Fibroblast of skin of back (primary cell): ENCODE measurements at places on chromosomes 2 and 18.

- no peak for DNase-seq
Measured at GRCh38 chr2:33284287-33284686, 192.2 kb upstream of the RASGRP3 start.

DNA sequence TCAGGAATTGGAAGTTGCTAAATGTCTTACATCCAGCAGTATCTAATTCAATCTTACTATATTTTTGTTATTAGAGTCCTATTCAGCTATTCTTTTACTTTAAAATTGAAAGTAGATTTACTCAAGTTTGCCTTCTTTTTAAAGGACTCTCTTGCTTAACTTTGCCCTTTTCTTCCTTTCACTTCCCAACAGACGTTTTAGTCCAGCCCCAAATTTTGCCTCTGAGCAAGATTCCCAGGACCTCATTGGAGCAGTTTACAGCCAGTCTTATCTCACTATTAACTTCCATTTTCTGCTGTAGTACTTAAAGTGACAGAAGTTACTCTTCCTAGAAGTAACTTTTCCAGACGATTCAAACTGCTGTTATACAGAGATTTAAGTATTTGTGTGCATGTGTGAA is 1.7 kb upstream of the PRKD3 start:
- peak; percentile 77 for DNase-seq

DNA sequence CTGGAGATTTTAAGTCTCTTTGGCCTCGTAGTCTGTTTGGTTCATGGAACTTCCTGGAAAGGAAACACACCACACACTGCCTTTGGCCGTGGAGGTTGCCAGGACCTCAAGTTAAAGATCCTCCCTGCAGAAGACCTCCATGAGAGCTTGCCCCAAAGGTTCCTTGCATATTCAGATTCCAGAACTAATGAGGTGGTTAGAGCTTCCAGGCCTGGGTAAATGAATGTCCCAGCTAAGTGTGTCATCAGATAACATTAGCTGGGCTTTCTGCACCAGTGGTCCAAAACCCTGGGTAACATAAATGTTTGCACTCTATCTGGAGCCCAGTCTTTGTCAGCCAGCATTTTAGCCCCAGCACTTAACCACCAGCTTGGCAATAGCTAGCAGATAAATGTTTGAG is 122.1 kb upstream of the EML6 start:
- no peak for DNase-seq

DNA sequence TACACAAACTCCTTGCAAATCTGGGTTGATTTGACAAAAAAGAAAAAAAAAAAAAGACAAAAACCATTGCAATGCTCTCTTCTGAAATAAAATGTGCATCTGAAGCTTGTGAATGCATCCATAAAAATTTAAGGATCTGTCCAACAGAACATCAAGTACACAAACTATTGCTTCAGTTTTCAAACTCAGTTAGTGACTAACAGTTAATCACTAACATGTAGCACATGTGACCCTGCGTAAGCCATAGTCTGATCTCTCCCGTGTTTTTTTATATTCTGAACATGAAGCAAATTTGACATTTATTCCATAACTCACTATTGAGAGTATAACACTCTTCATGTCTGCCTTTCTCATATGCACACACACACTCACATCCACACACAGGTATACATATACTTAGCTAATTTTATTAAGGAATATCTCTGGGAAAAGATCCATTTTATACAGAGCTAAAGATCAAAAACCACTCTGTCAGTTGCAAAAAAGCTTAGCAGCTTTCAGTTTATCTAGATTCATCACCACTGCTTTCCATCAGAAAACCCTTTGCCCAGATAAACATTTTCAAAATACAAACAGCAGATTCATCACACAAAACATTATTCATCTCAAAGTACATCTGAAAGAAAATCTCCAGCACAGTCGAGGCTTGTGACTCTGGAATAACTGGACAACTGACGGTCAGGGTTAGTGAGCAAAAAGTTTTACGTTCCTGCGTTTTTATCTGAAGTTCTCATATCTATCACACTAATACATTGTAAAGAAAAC is 1000.4 kb upstream of the ACVR2A start:
- DNase-seq: no peak

DNA sequence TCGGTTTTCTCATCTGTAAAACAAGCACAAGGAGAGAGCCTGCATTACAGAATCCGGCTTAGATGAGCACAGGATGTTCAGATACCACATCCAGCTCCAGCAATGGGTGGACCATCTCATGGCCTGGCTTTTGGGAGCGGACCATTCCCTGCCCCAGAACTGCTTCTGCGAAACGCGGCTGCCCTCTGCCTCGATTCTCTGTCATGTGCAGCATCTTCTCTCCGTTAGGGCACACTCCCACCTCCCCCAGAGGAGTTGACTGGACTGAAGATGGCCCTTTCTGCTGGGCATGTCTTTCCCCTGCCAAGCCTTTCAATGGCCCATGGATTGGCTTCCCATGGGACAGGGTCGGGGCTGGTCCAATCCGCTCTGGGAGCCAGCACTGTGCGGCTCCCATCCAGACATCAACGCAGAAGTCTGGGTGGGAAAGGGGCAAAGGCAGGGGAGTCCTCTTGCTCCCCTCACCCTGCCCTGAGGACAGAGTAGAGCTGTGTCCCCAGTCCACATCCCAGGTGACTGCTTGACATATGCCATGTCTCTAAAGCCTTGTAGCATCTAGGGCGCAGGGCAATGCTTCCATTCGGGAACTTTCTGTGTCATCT is 14.3 kb upstream of the FAHD2A start:
- no peak for DNase-seq

DNA sequence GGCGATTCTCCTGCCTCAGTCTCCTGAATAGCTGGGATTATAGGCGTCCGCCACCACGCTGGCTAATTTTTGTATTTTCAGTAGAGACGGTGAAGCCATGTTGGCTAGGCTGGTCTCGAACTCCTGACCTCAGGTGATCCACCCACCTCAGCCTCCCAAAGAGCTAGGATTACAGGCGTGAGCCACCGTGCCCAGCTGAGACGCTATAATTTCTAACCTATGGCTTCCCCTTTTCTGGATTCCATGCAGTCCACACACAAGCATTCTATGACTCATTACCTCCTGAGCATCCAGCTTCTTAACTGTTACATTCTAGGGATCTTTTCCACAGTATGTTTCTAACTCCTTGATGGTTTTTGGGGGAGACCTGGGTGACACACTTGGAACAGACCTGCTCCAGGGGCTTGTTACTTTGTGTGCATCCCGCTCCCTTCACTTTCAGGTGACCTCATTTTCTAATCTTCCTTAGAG is 11.8 kb upstream of the KCMF1 start:
- DNase-seq: peak; percentile 87

DNA sequence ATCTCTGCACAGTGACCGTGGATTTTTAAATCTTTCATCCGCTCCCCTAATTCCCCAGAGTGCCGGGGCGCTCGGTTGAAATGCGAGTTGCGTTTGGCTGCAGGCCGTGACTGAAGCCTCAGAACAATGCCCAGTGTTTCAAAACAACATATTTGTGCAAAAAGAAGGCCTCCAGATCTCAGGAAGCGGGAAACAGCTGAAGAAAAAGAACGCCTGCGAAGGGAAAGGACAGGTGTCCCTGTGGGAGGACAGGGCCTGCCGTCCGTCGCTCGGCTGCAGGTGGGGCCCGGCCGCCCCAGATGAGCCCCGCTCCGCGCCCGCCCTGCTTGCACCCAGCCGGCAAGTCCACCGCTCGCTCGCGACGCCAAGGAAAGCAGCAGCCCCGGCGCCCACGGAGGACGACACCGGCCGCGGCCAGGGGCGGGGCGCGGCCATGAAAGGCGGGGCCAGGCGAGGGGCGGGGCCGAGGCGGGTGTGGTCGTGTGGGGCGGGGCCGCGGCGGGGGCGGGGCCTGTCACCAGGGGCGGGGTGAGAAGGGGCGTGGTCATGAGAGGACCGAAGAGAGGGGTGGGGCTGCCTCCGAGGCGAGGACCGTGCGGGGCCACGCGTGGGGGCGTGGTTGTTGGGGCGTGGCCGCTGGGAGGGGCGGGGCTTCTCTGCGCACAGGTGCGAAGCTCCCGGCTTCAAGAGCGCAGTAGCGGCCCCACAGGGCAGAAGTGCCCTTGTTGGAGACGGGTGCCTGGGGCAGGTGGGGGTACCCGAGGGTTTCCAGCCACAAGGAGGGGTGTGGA is 17.6 kb upstream of the BOK start:
- DNase-seq: no peak

DNA sequence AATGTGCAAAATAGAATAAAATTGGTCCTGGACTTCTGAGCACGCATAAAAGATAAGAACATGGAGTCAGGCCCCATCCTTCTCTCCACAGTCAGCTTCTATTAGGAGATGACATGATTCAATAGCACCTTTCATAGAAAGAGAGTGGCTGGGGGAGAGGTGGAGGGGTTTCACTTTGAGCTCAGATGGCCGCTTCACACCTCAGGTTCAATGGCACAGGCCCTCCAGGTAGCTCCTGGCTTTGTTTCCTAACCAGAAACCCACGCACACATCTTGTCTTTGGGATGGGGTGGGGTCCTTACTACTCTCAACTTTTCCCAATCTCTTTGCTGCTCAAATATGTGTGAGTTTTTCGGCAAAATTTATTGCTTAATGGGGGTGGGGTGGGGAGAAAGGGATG is 332.3 kb downstream of the CLIP4 start:
- no peak for DNase-seq

DNA sequence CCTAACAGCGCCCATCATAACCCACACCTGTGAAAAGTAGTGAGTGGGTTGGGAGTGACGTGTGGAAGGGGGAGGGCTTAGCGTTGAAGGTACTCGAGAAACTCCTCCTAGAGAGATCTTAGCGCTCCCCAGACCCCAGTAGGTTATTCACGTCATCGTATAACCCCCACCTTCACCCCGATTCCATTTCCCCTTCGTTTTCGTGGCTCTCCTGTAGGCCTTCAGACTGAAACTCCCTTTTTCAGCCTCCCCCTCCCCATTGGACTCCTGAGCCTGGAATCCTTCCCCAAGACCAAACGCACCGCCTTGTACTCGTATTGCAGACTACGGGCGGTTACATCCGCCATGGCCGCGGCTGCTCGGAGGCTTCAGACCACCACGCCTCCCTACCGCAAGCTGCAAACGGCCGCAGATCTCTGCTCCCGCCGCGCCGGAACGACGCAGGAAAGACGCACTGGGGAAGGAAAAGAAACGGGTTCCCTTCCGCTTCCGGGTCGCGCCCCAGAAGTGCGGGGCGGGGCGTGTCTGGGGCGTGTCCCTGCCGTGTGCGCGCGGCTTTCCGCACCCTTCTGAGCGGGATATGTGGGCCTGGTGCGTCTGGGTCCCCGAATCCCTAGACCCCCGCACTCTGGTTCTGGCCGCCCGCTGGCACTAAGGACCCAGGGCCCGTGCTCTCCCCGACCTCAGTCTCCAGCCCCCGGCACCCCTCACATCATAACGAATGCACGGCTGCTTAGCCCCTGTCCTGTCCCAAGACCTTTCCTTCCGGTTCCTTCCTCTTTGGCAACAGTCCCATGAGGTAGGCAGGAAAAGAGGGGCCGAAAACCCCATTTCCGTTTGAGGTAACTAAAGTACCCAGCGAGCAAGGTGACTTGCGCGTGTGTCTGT is at the start of gene SNRNP200:
SNRNP200 (minus strand) TSS at position 456 of the 888 bp plus-strand sequence; CDS start at position 347, 109 bp downstream.
- DNase-seq: peak; percentile 83

GRCh38 chr2:46748735-46749531 is 166.7 kb downstream of the MCFD2 start:
- DNase-seq: peak; percentile 82

DNA sequence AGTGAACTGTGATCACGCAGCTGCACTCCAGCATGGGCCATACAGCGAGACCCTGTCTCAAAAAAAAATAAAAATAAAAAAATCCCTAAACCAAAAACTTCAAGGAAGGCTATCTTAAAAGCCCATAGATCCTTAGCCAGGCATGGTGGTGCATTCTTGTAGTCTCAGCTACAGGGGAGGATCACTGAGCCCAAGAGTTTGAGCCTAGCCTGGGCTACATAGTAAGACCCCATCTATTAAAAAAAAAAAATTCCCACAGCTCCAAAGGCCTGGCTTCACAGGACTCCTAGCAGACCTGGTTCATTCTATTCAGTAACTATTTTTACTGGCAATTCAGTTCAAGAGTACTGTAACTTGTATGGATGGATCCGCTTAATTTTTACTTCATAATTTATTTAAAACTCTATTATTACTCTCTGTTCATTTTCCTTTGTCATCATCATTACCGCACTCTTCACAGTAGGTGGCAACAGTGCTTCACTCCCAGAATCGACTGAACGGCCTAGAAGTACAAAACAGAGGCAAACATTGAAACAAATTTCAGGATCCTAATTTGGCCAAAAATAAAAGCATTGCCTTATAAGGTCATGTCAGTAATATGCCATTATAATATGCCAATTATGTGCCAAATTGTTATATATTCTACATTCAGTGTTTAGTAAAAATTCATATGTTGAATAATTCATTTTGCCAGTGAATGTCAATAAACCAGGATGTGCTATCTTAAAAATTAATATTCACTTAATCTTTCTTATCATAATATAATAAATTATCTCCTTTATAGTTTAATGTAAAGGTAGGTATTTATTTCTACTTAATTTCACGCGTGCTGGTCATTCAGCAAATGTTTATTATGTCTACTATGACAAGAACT is 14.3 kb upstream of the STAM2 start:
- DNase-seq: peak; percentile 80

DNA sequence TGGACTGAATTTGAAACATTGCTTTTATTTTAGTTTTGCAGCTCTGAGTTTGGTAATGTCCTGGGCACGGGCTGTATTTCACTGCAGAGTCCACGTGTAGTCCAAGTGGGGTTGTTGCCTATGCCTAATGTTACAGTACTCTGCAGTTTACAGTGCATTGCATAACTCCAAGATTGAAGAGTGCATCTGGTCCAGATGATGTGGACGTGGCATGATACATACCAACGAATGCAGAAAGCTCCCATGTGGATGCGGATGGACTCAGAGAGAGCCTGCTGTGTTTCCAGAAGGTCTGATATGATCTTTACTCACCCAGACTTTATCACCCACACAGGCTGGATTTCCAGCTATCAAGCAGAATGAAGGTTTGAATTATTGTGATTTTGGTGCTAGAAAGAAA is 44.4 kb upstream of the CCDC68 start:
- DNase-seq: no peak

DNA sequence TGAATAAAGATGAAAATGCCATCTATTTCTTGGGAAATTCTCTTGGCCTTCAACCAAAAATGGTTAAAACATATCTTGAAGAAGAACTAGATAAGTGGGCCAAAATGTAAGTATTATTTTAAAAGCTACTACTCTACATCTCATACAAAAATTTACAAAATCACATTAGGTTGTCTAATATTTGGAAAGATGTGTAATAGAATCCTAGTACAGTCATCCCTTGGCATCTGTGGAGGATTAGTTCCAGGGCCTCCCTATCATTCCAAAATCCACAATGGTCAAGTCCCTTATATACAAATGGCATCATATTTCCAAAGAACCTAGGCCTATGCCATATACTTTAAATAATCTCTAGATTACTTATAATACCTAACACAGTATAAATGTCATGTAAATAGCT is 41.2 kb downstream of the KYNU start:
- no peak for DNase-seq

DNA sequence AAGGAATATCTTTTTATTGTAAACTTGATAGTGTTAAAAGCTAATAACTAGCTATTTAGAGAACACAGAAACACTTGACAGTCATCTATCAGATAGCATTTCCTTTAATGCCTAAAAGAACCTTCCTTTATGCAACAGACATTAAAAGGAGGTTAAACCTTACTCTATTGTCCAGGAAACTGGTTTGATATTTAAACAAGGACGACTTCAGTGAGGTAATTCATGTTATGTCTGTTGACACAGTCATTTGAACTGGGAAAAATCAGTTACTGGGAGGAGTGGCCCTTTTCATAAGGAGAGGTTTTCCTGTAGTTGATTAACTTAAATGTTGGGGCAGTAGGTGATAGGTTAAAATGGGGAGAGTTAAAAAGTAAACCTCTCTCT is 6.7 kb downstream of the TGIF1 start:
- DNase-seq: no peak

- no peak for DNase-seq
Measured at GRCh38 chr2:139369423-139370409, 589.5 kb upstream of the NXPH2 start.
